H54 (cell line): ENCODE measurements at places on chromosomes 5 and 9.

GRCh38 chr9:134978272-134978671 is 60.6 kb upstream of the FCN1 start:
- no peak for DNase-seq

GRCh38 chr5:172911976-172912375 is 47.2 kb upstream of the RPL26L1 start:
- no peak for DNase-seq

- no peak for DNase-seq
Measured at GRCh38 chr9:76988941-76989340, 30.5 kb upstream of the FOXB2 start.

- DNase-seq: no peak
Measured at GRCh38 chr5:9173281-9174048, 372.4 kb downstream of the SEMA5A start.

GRCh38 chr9:79329861-79330260 is 241.9 kb upstream of the TLE4 start:
- no peak for DNase-seq

DNA sequence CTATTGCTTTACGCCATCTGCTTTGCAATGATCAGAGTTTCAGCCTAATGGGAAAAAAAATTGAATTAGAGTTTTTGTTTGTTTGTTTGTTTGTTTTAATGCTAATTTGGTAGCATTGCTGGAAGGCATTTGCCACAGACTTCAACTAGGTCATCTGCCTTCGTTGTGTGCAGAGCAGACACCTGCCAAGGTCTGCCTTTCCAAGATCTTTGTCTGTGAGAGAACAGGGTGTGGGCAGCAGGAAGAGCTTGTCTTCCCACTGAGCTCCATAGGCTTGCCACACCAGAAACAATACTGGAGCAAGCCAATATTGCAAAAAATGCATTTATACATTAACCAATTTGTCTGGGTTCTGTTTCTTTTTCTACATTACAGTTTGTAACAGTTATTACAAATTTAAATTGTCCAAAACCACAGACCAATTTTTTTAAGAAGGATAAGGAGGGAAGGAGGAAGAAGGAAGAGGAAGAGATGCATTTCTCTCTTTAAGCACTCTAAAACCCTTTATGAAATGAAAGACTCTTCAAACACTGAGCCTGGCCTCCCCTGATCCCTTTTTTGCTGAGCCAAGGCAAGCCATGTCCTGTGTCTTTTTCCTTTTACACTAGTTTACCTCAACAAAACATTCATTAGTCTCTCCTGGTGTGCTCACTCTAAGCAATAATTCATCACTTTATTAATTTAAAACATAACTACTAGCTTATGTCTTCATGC is 210.5 kb downstream of the SNX18 start:
- no peak for DNase-seq

DNA sequence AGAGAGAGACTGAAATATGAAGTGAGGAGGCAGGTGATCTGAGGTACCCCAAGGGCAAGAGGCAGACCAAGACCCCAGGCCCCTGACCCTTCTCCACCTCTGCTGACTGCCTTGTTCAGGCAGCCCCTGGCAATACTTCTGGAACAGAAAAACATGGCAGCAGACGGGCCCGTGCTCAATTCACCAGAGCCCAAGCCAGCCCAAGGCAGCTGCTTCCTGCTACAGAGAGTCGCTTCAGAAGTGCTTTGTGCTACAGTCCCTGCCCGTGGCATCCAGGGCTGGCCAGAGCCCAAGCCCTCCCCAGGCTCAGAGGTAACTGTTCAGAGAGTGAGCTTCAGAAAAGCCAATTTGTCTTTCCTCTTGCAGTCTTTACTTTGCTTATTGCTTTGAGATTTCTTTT is 151.4 kb upstream of the FSTL4 start:
- DNase-seq: no peak

GRCh38 chr5:128109766-128110165 is 26.2 kb downstream of the SLC12A2 start:
- no peak for DNase-seq

DNA sequence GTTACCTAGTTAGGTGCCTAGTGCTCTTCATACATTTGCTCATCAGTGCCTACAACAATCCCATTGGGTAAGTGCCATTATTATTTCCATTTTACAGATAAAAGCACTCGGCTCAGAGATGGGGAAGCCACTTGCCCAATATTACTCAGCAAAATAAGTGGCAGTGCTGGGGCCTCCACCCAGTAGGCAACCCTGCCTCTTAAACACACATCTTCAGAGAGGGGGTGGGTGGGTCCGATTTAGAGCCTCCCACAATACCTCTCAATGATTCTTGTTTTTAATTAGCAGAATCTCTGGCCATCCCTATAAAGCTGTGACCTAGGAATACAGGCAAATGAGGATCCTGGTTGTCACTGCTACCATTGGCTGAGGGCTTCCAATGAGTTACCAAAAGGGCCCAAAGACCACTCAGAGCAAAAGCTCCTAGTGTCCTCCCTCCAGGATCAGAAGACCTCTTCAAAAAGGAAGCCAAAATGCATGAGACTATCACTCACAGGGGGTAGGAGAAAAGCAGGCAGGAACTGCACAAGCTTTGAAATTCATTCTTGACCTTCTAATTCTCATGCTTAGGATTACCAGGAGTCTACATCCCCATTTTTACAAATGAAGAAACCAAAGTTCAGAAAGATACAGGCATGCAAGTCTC is 36.1 kb upstream of the UBE2D2 start:
- DNase-seq: no peak

GRCh38 chr9:117485176-117485575 is 70.3 kb upstream of the ASTN2 start:
- DNase-seq: no peak

DNA sequence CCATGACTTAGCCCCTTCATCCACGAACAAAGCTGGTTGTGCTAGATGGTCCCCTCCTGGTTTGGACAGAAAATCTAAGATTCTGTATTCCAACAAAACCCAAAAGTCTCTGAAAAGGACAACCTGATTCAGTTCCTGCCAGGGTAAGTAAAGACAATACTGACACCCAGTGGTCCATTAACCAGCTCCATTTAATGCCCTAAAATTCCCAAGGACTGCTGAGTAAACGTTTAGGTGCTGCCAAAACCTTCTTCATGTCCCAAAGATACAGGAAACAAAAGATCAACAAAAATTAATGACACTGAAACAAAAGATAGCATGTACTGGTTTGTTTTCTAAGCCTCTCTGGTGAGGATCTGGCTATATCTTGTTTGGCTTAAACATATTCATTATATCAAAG is 25.3 kb upstream of the PPP1R2B start:
- DNase-seq: no peak

GRCh38 chr9:87543251-87543650 is 45.6 kb downstream of the DAPK1 start:
- no peak for DNase-seq

GRCh38 chr5:154367101-154367500 is 78.7 kb upstream of the SAP30L start:
- DNase-seq: no peak

- DNase-seq: no peak
Measured at GRCh38 chr5:173210877-173211276, 24.1 kb downstream of the NKX2-5 start.

DNA sequence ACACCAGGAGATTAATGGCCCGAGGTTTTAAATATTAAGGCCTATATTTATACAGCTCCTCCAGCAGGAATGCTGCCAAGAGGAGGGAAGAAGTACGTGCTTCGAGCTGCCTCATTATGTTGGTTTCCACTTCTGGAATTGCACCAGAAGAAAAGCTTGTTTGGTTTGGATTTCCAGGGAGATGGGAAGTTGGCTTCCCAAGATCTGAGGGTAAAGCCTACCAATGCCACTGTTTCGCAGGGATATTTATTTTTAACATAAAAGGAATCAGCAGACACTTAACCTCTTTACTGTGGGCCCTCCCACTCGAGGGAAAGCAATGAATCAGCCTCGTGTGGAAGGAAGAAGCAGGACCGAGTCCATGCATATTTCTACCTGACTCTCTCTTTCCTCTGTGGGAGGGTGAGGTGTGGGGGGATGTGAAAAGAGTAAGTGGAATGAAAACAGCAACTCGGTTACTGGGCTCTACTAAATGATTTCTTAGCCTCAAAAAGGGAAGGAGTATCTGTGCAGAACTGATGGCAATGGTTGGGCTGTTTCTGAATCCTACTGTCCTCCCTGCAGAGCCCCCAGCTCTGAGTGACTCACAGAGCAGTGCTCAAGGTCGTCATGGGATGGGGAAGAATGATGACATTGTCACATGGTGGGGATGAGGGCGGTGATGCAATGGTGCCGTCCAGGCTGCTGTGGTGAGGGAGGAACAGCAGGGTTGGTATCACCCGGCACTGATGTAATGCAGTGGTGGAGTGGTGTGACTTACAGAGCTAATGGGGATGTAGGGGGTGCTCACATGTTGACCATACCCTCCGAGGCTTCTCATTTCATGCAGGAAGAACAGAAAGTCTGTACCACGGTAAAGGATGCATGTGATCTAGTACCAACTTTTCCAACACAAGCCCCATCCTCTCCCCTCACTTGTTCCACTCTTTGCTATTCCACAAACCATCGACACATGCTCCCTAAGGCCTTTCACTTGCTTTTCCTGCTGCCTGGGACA is 215.0 kb upstream of the PANK3 start:
- DNase-seq: peak; percentile 57

GRCh38 chr5:154097031-154097430 is 58.3 kb downstream of the MFAP3 start:
- DNase-seq: no peak

DNA sequence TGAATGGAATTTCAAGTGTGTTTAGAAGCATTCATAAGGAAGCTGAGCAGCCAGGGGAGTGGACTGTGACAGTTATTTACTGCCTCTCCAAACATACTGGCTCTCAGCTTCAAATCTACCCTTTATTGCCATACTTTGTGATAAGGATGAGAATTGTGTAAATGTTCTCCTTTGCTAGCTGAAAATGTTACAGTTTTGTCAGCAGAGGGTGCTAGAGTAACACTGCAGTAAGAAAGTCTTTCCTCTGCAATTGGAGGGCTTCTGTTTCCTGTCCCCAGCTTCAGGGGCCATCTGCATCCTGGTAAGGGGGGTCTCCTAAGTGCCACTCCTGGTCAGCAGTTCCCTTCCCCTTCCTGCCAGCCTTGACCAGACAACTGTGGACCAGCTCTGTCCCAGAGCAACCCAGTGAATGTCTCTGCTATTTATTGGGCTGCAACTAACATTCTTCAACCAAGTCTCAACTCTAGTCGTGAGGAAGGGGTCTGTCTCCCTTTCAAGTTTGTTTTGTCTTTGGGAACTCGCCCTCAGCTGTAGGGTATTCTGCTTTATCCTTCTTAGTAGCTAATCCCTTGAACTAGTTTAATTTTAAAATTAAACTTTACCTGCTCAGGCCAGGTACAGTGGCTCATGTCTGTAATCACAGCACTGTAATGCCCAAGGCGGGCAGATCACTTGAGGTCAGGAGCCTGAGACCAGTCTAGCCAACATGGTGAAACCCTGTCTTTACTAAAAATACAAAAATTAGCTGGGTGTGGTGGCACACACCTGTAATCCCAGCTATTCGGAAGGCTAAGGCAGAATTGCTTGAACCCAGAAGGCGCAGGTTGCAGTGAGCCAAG is 45.3 kb downstream of the RAPGEF6 start:
- DNase-seq: peak; percentile 29

GRCh38 chr5:149325166-149325735 is 20.0 kb upstream of the GRPEL2 start:
- no peak for DNase-seq

GRCh38 chr5:80569961-80570786 is at the start of gene ANKRD34B:
ANKRD34B (minus strand) TSS chr5:80570280; CDS start chr5:80560019, 10,261 bp downstream.
- DNase-seq: no peak

DNA sequence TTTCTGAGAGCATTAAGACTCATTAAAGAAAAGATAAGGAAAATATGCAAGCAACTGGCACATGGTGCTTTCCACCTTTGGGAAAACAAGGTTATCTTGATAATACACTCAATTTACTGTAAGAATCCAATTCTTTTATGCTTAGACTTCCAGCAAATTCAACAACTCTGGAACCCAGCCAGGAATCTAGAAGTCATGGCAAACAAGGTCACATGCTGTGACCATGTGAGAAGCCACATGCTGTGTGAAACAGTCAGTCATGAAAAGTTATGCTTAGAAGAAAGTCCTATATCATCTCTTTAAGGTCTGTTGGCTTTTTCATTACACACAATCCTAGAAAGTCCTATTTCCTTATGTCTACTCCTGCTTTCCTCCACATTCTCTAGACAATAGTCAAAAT is 581.8 kb upstream of the C9orf72 start:
- no peak for DNase-seq

GRCh38 chr9:130835441-130836298 is 616 bp downstream of the ABL1 start:
- DNase-seq: no peak

DNA sequence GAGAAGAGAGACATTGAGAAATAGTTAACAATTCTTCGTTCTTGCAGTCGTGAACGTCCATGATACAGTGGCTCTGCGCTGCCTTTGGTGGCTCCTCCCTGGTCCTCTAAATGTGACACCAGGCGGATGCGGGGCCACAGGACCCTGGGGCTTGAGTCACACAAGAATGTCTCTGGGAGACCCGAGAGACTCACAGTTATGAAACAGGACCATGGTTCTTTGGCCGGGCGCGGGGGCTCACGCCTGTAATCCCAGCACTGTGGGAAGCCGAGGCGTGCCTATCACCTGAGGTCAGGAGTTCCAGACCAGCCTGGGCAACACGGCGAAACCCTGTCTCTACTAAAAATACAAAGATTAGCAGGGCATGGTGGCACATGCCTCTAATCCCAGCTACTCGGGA is 767 bp upstream of the ZDHHC11 start:
- DNase-seq: no peak

DNA sequence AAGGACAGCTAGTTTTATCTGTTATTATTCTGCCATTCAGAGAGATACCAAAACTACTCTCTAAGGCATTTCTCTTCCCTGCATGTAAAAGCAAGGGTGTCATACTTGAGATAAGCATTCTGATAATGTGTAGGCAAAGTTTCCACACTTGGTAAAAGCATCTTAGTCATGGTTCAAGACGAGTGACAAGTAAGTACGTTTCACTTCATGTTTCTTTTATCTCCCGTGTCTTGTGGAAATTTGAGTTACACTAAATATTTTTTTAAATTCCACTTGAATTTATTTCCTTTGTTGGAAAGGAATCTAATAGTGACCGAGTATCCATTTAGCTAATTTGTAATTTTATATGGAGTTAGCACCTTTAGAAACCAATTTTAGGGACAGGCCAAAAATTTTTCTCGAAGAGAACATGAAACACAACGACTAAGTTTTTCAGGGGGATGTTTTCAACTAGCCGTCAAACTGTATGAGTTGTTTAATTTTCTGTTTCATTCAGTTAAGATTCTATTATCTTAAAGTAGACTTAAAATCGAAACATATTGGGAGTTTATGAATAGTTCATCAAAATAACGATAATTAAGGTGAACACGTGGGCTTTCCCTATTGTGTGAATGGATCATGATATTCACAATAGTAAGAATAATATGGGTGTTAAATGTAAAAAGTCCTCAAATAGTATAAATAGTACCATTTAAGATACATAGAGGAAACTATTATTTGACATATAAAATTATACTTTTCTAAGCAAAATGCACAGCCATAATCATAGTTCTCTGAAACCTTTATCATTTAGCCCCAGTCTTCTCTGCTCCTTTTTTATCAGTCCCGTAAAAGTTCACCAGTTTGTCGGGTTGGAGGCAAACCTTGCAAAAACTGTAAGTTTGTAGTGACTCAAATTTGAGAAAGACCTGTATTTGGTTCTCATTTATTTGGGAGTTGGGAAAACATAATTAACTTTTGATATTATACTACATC is 1.6 kb downstream of the RFESD start:
- no peak for DNase-seq
